Activated CD4-positive, alpha-beta T cell treated with anti-CD3 and anti-CD28 coated beads for 36 hours (primary cell): ENCODE measurements at places on chromosomes 2 and 18.

DNA sequence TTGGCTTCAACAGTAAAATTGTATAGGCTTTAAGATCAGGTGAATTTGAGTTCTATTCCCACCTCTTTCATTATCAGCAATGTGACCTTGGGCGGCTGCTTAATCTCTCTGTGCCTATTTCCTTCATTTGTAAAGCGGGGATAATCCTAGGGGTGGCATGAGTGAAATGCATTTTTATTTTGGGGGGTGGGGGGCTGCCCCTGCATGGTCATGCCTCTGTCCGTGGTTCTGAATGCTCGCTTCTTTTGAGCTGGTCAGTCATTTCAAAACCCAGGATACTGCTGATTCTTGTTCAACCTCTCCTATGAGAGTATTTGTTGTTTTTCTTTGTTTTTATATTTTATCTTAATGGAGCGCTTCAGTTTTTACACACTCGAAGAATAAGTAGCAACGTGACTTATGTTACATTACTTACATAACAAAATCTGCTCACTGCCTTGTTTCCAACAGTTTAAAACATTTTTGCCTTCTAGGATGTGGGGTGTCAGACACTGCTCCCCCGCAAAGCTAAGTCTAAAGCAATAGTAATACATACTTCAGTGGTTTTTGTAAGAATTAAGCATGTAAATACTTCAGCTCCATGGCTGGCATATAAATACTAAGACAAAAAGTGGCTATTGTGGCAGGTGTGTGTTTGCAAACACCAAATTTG, 152.6 kb upstream of the PELI1 start:
- DNase-seq, result peak; percentile 35

DNA sequence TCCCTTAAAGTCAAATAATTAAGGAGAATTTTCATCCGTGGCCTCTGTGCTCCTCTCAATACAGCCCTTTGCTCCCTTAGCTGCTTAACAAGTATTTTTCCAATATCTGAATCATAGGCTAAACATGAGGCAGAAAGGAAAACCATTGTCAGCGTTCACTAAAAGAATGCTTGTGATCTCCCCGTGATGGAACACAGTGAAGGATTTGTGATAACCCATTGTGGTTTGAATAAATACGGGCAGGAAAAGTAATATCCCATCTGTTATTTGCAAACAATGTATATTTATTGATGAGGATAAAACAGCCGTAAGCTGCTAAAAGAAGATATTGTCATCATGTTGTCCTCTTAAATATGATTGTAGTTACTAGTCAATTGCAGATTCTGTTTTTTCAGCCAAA, 258.1 kb downstream of the NAPG start:
- no peak for DNase-seq

- no peak for DNase-seq
These were observed 98.1 kb downstream of the SOS1 start for GRCh38 chr2:39022642-39023235.

DNA sequence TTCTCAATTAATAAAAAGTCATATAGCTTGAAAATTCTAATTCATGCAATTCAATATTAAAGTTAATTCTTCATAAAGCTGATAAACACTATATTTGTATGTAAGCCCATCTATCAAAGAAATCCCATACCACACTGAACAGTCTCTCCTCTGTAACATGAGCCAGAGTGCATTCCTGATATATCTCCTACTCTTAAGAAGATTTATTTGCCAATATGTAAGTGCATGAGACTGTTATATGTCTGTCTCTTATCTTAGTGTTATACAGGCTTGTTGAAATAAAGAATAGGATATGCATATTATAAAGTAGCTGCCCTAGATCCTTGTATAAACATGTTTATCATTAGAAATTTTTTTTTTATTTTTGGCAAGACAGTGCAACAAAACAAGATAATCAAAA, 40.4 kb upstream of the TTC32 start:
- no peak for DNase-seq

GRCh38 chr2:49924044-49924817, 769.9 kb upstream of the FSHR start:
- no peak for DNase-seq

DNA sequence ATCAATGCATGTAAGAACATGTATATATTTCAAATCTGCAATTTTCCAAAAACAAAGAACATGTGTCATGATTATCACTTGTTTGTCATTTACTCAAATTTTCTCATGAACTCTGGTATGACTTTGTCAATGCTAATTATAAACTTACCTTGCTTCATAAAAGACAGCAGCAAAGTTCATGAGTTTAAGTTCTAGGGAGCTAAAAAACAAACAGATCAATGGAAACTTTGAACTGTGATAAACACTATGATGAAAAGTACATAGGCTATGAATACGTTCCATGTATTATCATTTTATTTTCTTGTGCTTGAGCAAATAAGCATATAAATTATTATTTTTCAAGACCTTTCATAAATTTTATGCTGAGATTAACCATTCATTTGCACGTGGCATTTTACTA, 940.8 kb downstream of the MBD2 start:
- no peak for DNase-seq

GRCh38 chr2:9592699-9593098, 37.1 kb upstream of the ADAM17 start:
- DNase-seq, result no peak

DNA sequence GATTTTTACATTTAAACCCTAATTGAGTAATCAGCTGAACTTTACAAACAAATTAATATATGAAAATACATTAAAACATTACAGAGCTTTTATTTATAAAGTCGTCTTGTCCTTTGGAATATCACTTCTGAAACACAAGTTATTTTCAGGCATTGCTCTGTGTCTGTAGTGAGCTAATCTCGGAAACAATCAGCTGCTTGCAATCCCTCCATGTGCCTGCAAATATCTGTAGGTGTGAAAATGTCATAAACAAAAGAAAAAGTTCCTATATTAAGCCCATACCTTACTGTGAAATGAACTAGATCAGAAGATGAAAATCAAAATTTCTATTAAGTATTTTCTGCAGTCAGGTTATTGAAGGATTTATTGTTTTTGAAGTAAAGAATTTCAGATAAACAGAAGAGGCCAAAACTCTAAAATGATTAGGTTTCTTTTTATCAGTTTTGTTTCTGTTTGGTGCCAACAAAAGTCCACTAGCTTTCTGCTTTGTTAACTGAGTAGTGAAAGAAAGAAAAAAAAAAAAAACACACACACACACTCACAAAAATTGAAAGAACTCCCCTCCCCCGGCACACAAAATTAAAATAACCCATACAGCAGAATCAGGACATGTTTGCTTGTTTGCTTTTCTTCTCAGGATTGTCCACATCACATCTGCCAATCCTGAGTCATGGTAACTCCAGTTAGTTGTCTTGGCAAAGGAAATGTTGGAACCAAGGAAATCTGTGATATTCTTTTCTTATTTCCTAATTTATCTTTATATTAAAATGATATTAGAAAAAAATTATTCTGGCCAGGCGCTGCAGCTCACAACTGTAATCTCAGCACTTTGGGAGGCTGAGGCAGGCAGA, 627.0 kb upstream of the SLC39A10 start:
- DNase-seq, result no peak

DNA sequence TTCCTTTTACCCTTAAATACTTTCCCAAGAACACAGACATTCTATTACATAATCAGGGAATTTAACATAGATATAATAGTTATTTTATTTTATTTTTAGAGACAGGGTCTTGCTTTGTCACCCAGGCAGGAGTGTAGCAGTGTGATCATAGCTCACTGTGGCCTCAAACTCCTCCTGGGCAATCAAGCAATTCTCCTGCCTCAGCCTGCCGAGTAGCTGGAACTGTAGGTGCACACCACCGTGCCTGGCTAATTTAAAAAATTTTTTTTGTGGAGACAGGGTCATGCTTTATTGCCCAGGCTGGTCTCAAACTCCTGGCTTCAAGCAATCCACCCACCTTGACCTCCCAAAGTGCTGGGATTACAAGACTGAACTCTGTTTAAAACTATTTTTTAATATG, 45.6 kb downstream of the SLC4A1AP start:
- DNase-seq, result no peak

DNA sequence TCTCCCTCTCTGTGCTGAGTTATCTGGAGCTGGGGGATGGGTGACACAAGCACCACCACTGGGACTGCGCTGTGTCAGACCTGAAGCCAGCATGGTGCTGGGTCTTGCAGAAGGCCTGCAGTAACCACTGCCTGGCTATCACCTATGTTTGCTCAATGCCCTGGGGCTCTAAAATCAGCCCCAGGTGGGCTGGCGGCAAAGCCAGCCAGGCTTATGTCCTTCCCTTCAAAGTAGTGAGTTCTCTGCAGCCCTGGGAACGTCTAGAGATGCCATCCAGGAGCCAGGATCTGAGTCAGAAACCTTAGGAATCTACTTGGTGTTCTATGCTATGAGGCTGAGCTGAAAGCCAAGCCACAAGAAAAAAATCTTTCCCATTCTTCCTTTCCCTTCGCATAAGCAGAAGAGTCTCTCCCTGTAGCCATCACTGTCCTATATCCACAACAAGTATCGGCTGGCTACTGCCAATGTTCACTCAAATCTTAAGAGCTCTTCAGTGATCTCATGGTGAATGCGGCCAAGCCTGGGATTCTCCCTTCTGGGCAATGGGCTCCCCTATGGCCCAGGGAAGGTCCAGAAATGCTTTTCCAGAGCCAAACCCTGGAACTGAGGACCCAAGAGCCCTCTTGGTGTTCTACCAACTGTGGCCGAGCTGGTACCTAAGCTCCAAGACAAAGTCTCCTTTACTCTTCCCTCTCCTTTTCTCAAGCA, 248.7 kb downstream of the ZNF385B start:
- no peak for DNase-seq

DNA sequence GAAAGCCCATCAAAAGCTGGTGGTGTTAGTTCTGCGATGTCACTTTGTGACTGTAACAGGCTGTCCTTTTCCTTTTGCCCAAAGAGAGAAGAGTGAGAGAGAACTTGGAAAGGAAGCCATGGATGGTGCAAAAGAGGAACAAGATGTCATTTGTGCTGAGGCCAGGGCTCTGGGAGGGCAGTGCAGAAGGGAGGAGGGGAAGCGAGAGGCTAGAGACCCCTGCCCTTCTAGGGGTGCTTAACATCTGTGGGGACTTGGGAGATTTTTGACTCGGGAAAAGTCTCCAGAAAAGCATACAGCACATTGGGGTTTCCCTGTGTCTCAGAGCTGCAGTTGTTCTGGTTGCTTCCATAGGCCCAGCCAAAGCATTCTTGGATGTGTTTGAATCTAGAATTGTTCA, 49.6 kb downstream of the ZBTB7C start:
- DNase-seq, result no peak

DNA sequence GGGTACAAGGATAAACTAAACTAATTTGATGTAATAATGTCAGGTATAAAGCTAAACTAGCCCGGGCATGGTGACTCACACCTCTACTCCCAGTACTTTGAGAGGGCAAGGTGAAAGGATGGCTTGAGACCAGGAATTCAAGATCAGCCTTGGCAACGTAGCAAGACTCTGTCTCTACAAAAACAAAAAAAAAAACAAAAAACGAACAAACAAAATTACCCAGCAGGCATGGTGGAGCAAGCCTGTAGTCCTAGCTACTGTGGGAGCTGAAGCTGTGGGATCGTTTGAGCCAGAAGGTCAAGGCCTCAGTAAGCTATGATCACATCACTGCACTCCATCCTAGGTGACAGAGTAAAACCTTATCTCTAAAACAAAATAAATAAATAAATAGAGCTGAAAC, 131.8 kb upstream of the KYNU start:
- DNase-seq, result no peak

- no peak for DNase-seq
These were observed 467.0 kb upstream of the RAB12 start for GRCh38 chr18:8142131-8142711.

GRCh38 chr2:35989040-35989439, 366.5 kb upstream of the CRIM1 start:
- DNase-seq, result no peak

- DNase-seq, result no peak
These were observed 750 bp upstream of the RMP24 start for GRCh38 chr18:35971661-35972196.
